ENCODE measurements at places on chromosomes 4 and X.

GRCh38 chr4:33709247-33709646 lies 2535.1 kb downstream of the ARAP2 start:
- DNase-seq, result no peak

DNA sequence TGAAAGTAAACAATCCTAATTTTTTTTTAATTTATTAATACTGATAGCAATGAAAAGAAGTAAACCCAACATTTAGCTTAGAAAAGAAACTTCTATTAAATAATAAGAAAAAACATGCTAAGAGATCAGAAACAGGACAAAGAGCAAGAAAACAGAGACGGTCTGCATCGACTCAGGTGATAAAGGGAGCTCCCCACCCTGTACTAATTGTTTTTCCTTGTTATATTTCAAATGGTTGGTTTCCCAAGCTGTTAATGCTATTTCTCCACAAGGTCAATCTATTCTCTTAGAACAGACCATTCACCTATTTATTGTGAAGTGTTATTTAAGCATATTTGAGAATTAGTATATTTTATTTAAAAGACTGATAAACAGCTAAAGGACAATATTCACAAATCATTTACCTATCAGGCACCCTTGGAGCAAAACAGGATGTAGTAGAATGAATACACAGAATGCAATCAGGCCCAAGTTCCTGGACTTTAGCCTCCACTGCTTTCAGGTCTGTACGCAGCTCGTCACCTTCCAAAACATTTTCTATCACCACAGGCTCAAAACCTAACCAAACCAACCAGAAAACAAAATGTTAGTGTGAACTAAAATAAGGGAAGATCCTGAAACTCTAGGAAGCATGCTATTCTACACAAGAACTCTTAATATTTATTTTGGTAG lies 5.5 kb downstream of the SEPSECS start:
- no peak for DNase-seq

DNA sequence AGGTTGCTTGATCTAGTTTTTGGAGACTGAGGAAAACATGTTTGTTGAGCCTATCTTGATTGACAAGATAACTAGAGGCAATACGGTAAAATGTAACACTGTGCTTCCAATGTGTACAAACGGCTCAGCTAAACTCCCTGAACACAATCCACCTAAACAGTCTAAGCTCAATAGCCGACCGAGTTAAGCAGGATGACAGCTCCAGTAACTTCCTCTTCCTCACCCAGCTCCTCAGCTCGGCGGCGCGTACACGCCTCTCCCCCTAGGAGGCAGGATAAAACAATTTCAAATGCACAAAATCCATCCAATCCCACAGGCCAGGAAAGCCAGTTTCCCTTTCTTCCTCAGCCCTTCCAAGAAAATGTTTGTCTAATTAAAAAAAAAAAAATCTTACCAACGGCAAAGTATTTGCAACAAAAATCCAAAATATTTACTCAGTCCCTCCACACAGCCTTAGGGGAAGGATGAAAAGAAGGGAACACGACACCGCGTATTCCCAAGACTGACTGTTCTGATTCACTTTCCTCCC lies 1.0 kb downstream of the CNOT6L start:
- peak; percentile 88 for DNase-seq

DNA sequence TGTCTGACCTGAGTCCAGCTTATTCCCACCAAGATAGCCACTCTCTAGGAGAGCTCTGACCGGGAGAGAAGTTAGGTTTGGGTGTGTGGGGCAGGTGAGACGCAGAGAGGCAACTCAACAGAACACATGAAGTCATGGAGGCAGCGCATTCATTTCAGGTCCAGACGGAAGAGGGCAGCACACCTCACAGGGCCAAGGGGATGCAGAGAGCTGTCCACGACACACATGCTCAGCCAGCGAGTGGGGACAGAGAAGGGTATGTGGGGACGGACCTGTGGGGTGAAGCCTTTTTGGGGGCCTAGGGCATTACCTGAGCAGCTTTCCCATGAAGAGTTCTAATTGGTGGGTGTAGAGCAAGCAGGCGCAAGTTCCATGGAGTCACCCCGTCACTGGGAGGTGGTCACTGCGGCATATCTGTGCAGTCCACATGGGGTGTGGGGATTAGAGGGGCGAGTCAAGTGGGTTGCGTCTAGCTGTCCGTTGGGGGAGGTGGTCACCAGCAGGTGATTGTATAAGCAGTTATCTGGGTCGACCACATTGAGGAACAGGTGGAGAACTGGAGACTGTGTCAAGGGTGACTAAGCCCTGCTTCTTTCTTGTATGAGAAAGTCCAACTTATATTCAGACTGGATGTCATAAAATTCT lies 24.3 kb upstream of the UXT start:
- DNase-seq, result no peak

DNA sequence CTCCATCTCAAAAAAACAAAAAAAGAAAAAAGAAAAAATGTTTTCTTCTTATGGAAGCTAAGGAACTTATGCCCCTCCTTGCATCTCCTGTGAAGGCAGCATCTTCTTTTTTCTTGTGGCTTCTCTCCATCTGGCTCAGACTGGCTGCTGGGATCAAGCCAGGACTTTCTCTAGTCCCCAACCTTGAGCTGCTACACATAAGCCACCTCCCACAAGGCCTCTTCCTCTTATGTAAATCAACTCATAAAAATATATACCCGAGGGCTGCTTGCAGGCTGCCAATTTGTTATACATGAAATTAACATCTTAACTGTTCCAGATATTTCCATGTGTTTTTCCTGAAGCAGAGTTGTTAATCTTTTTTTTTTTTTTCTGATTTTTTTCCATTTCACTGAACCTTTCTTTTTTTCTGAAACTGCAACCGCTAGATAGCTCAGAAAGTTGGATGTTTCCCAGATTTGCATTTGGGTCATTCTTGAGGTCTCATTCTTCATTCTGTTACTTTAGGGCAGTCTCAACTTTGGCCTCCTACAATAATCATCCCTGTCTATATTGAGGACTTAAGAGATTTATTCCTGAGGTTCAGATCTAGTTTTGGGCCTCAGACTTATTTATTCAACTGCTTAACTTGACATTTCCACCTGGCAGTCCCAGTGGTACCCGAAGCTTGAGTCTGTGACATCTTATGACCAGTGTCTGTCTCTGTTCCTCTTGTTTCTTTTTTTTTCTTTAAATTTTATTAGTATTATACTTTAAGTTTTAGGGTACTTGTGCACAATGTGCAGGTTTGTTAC lies 10.3 kb downstream of the SNX25 start:
- peak; percentile 93 for DNase-seq

DNA sequence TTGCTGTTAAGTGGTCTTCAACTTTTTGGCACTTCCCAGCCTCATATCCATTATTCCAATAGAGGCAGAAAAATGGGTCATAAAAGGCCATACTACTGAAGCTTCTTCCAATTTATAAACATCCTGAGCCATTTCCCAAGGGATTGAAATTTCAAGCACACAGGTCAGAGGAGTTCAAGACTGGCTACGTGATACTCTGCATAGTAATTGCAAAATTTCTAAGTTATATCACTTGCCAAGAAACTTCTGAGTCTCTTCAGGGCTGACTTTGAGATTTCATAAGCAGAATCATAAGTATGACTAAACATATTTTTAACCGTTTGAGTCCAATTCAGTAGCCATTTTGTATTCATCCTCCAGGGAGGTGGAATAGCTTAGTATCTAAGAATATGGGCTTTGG lies 75.6 kb upstream of the RXFP1 start:
- DNase-seq, result no peak

DNA sequence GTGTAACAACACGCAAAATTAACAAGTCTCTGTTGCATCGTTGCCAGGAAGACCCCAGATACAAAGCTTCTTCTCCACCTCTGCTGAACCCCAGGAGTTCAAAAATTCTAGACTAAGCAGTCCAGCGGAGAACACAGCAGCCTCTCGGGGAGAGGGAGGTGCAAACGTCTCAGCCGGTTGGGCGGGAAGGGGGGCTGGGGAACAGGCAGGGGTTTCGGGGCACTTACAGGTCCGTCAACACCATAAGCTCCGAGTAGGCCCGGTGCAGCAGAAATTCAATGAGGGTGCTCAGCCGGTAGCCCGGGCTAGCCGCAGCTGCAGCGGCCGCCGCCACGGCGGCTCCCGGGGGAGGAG lies 394 bp downstream of the MED14 start:
- peak; percentile 67 for DNase-seq

- no peak for DNase-seq
These were observed 34.7 kb upstream of the HPGDS start for GRCh38 chr4:94377294-94377693.

DNA sequence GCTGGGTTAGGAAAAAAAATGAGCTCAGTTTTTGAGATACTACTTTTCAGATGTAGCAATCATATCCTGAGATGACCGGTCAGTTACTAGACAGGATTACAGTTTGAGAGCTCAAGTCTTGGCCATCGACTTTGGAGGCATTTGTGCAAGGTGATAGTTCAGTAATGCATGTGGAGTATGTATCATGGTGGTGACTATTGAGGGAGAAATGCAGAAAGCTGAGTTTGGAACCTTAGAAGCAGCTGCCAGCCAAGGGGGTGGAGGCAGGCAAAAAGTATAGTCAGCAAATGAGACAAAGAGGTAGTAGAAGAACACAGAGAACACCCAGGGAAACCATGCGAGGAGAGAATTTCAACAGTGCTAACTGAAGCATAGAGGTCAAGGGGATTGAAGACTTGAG lies 48.7 kb upstream of the SLC4A4 start:
- no peak for DNase-seq

- no peak for DNase-seq
These were observed 19.1 kb downstream of the ATP5ME start for GRCh38 chr4:654871-655463.

GRCh38 chrX:10235851-10236250 lies 79.1 kb downstream of the CLCN4 start:
- DNase-seq, result no peak

GRCh38 chr4:185286571-185286970 lies 77.2 kb downstream of the SNX25 start:
- DNase-seq, result no peak

DNA sequence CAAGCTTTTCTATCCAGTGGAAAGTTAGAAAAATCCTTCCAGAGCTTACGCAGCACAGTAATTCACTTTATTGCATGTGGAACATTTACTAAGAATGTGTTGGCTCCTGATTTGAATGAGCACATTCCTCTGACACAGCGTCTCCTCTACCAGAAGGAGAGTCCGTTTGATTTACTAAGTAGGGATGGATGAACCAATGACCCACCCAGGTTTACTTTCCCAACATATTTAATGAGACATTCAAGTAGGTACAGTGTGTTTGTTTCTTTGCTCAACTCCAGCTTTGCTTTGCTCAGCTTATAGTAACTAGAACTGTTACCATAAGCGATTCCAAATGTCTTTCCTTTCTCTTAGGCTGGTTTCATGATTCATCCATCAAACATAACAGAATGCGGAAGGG lies 161.7 kb downstream of the SMARCA1 start:
- DNase-seq, result no peak

GRCh38 chr4:102139132-102139573 lies 206.1 kb downstream of the SLC39A8 start:
- DNase-seq, result no peak

GRCh38 chr4:184649971-184650855 lies 675 bp downstream of the PRIMPOL start:
- DNase-seq, result peak; percentile 66

DNA sequence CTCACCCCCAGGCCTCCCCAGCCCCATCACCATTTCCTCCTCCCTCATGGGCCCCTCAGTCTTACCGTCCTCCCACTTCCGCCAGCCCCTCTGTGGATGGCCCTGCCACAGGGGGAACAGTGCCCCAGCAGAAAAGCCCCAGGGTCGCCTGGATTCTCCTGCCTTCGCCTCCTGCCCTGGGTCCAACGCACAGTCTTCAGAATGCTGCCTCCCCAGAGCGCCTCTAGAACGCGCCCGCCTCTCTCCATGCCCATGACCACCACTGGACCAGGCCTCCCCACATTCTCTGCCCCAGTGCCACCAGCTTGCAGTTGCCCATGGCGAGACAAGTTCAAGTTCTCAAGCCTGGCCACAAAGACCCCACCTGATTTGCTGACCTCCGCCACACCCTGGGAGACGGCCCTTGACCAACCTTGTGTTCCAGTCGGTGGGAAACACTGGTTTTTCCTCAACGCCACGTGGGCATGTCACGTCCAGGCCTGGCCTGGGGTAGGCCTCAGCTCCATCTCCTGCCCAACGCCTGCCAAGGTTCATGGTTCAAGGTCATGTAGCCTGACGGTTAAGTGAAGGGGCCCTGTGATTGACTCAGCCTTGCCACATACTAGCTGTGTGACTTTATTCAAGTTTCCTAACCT lies 634 bp upstream of the PLXNB3 start:
- peak; percentile 61 for DNase-seq

DNA sequence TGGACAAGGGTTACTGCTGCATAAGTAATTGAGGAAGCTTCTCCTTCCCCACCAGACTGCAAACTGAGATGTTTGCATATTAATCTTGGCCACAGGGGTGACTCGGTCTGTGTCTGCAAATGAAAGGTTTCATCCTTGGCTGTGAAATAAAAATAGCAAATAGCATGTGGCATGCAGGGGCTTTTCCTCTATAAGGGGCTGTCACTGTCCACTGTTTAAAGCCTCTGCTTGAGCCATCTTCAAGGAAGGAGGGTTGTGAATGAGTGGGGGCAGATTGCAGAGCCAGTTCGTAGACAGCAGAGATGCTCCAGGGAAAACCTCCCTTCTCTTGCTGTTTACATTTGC lies 33.3 kb downstream of the TMSB4X start:
- DNase-seq, result no peak

DNA sequence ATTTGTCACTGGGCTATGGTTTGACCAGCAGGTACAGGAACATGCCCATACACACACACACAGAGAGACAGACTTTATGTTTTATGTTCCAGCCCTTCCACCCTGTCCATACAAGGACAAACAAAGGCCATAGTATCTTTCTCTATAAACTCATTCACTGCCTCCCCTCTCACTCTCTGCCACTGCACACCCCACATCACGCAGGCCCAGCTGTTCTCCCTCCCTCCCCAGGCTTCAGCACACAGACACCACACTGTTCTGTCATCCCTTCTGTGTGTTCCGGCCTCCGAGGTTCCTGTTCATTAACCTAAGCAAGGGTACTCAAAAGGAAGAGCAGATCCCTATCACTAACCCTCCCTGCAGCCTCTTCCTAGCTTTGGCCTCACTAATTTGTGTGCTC lies 17.8 kb downstream of the LAS1L start:
- DNase-seq, result no peak

DNA sequence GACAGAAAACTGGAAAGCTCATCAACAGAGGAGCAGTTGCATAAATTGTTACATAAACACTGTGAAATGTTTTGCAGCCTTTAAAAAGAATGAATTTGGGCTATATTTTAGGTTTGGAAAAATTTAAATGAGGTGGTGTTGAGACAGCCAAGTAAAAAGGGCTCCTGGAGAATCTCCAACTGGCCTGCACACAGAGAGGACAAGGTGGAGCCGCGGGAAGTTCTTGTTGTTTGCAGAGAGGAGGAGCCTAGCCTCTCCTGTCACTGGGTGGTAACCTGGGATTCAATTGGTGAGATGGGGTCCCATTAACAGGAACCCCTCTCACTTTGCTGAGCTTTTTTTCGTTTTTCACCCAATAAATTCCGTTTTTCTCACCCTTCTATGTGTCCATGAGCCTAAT lies 13.4 kb downstream of the GIMD1 start:
- DNase-seq, result no peak

- no peak for DNase-seq
These were observed 298.8 kb upstream of the CTSO start for GRCh38 chr4:156252358-156252921.

GRCh38 chr4:147014946-147015345 lies 69.3 kb upstream of the TTC29 start:
- no peak for DNase-seq

- DNase-seq, result no peak
These were observed 121.1 kb upstream of the FAM9C start for GRCh38 chrX:13165266-13166189.

GRCh38 chr4:107600436-107600835 lies 119.6 kb downstream of the PAPSS1 start:
- DNase-seq, result no peak
